Heart right ventricle (tissue), 16 donors: ENCODE measurements at places on chromosomes 3 and 15. TPM values are rescaled to one million over a fixed set of nuclear protein-coding genes. Genes with fewer than 3 reads are reported as not detected.

GRCh38 chr3:48425281-48425812, 4.5 kb downstream of the PLXNB1 start:
- DNase-seq = peak; percentile 54

The SLC27A2 gene
- total RNA-seq = not detected

- no peak for DNase-seq
Measured at GRCh38 chr3:170274641-170275040, 52.4 kb downstream of the PRKCI start.

The ADAMTS7 gene
- 19.2 TPM for total RNA-seq

The SIDT1 gene
- 1.1 TPM for total RNA-seq

DNA sequence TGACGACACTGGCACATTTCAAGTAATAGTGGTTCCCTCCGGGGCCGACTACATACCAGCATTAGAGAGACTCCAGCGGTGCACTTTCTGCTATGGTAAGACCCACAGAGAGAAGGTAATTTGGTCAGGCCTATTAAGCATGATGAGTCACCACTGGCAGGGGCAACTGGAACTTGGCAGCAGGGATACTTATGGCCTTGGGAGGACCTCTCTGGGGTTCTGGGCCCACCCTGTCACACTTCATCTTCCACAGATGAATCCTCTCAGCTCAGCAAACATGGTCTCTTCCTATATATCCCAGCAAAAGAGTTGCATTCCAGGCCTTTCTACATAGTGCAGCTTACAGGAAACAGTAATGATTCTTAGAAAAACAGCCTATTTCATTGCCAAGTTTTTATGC, 88.0 kb downstream of the PIK3R4 start:
- DNase-seq = no peak

- no peak for DNase-seq
Measured at GRCh38 chr3:37987315-37987697, 3.3 kb upstream of the VILL start.

GRCh38 chr3:155407331-155407730, 113.8 kb upstream of the STRIT1 start:
- no peak for DNase-seq

The AP2M1 gene
- total RNA-seq = 275 TPM

DNA sequence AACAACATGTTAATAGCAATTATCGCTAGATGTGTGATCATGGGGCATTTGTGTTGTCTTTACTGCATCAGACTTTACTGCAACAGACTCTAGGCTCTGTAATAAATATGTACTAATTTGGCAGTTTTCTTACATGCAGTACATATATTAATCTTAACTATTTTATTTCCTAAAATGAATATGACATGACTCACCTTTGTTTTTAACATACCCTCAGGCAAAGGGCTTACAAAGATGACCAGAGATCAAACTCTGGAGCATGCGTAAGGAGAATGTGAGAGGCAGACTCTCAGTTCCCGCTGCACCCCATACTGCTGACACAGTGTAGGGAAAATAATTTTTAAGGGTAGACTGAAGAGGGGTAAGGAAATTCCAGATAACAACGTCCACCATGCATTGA, 7.2 kb upstream of the FAM174B start:
- no peak for DNase-seq

DNA sequence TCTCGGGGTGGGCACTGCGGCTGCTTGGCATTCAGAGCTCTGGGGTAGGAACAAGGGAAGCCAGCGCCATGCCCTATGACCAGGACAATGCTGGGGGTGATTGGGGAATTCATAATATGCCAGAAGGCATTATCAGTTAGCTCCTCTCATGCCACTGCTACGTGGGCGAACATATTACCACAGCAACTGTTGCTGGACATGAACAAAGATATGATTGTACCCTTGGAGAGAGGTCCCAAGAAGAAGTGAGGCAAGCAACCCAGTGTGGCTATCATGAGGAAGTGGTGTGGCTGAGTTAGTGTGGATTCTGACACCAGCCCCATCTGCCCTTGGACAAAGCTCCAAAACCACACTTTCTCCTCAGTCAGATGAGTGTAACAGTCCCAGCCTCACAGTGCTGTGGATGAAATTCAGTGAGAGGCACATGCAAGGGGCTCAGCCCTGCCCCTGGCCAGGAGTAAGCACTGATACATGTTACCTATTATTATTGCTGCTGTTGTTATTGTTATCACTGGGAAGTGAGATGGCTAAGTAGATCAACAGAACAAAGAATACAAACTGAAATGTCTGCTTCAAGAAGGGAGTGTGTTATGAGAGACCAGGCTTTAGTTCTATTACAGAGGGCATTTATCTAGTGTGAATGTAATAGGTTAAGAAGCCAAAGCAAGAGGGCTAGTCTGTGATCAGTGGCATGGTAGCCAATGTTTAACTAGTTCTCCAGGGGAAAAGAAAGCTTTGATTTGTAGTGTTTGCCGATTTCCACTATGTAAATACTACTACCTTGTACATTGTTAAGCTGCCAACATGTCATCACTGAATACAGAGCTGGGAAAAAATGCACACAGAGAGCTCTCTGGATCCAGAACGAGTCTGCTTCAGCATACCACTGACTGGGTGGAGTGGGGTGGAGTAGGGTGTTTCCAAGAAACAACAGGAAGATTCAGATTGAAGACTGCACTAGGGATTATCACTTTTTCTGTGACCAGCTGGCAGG, 222.3 kb upstream of the EIF1B start:
- no peak for DNase-seq

DNA sequence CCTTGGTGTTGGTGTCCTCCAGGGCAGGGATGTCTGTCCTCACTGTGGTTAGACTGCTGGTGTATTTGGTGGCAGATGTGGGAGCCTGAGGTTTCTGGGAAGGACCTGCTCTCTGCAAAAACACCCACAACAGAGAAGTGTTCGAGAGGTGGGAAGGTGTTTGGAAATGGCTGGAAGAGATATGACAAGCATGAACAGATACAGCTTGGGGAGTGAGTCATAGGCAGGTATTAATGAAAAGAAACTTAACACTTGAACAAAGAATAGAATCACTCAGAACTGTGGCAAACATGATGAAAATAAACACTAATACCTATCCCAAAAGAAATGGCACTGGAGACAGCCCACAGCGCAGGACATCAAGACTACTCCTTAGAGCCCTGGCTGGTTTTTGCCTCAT, 192.4 kb upstream of the RORA start:
- no peak for DNase-seq

The TMEM108 gene
- 2.6 TPM for total RNA-seq
